ENCODE measurements at places on chromosomes 6 and 20.

DNA sequence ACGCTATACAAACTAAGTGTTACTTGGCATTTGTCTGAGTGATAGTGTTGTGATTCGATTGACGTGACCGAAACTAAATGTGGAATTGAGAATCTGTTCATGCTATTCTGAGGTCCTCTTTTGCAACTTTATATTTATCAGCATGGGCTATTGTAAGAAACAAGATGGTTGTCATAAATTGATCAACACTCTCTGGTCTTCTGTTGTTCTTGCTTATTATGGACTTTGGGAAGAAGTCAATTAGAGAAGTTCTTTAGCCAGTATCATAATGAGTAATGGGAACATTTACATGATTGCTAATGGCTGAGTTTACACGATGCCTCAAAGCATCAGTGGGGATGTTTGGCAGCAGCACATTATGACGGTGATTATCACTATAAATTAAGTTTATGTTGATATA is 195.0 kb downstream of the CD83 start:
- DNase-seq: no peak

- DNase-seq: no peak
Observed at GRCh38 chr6:17212546-17213371, 68.4 kb upstream of the RBM24 start.

DNA sequence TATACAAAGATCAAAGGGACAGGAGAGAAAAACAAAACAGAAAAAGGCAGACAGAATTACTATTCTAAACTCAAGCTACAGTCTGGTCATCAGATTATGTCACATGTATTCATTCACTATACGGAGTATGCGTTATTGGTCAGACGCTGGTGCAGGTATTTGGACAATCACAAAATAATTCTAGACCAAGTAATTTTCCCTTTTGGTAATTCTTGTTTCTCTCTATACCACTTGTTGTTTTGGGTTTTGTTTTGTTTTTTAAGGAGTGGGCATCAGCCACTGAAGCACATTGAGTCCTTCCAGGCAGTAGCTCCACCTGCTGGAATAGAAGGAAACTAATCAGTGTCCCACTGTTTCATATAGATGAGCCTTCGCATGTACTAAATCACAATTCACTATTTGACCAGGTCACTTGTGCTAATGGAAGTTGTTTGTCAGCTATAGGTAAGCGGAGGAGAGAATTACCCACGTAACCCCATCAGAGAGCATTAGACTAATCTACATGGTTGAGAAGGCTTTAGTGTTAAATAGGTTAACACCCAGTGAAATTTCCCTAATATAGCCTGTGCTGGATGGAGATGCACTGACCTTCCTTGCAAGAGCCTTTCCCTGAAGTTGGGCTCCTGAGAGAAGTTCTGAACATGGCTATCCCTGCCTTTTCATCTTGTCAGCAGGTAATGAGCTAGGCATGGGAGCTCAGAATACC is 77.9 kb downstream of the TNFAIP3 start:
- DNase-seq: peak; percentile 58

DNA sequence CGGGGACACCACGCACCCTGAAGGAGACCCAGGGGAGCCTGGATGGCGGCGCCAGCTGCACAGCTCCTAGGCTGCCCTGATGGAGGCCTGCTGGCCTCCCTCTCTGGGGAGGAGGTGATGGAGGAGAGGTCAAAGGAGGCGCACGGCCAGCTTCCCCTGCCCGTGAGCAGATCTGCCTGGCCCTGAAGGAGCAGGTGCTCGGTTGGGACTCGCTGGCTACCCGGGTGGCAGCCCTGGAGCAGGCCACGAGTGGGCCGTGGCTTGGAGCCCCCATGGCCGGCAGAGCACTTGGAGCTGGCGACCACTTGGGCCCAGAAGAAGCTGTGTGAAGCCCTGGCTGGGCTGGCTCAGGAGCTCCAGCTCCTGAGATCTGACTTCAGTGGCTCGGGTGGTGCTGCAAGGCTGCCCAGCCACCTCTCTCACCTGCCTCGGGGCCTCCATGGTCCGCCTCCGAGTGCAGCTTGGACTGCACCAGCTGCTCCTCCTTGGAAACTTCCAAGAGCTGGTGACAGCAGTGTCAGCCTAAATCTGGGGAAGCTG is 7.5 kb upstream of the RAET1E start:
- no peak for DNase-seq

DNA sequence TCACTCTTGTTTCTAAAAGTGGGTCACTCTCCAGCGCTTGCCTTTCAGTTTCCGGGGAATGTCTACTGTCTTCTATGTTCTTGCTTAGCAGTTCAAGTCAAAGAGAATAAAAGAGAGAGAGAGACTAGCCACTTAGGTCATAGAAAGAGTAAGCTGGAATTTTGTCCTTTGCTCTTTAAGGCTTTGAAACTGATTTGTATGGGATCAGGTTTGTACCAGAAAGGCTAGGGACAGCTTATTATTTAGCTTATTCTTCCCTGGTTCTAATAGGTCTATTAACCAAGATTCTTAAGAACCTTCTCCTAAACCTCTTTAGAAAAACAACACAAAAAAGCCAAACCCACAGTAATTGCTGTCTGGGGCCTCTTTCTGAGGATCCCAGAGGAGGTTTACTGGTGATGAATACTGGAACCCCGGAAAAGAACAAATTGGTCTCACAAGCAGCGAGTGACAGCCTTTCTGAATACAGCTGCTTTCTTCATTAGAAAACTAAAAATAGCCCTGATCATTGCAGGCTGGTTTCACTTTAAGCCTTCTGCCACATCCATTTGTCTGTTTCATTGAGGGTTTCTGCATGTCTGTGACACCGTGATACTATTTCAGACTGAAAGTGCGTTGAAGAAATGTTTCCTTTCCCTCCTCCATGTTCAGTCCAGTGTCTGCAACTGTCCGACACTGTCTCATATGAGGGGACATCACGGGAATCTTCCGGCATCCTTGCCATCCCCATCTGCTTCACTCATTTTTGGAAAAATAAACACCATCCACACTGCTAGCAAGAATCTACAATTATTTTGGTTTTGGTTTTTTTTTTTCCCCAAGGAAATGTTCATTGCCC is 75.1 kb upstream of the ATXN1 start:
- peak; percentile 66 for DNase-seq

DNA sequence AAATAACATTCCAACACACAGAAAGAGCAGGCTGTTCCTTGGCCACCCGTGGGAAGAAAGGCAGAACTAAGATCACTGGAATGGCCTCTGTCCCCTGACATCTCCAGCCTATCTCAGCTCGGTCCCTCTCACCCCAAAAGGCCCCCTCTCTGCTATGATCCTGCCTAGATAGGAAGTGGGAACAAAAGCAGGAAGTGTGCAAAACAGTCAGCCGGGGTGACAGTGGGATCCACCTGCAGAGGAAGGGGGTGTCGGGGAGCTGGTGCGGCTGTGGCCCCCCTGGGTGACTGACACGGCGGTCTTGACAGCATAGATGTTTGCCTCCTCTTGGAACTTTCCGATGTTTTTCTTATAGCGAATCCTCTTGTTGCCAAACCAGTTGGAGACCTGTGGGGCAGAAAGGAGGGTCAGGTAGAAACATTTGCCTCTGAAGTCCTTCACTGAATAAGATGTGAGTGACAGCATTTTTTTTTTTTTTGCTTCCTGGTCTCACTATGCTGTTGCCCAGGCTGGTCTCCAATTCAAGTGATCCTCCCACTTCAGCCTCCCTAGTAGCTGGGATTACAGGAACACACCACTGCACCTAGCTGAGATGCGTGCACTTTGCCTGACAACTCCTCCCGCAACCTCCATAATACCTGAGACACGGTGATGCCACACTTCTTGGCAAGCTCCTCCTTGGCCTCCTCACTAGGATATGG is 2.8 kb downstream of the PBX2 start:
- DNase-seq: no peak

DNA sequence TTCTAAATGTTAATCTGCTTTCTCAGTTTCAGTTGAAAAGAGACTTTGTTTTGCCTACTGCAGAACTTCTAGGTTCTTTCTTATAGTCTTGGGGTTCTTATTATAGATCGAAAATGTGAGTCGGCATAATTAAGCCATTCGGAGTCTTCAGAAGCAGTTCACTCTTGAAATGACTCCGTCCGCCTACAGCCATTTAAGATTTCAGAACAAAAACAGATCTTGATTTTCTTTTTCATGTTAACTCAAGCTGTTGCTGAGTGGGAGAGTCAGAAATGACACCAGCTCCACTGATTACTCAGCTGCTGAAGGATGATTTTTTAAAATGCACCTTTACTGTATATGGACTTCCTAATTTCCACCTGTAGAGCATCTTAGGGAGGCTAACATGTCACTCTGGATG is 15.9 kb downstream of the PRDM1 start:
- DNase-seq: peak; percentile 93

DNA sequence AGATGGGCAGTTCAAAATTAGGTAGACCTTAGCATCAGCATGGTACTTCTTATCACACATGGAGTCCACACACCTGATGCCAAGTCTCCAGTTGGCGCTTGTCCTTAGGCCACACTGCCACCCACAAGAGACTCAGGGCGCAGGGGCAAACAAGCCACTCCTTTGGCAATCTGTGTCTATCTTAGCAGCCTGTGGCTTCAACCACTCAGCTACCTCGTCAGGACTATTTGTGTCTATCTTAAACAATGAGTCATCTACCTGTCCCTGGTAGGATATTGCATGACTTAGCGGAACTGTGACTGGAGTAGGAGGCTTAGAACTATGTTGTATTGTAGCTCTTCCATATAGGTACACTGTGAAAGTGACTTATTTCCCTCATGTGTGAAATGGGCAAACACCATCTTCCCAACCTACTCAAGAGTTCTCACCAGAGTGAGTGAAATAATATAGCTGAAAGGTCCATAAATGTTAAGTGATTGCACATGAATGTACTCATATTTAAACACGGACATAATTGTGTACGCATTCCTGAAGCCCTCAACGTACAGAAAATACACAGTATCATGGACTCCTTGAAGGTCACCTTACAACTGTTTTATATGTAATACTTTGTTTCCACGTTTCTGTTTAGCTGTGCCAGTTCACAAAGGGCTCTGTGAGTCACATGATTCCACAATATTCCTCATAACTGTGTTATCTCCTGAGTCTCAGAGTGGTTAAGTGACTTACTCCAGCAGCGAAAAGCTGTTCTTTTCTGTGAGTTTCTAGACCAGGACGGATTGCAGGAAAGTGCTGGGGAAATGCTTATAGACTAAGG is 1.6 kb downstream of the TRIM27 start:
- DNase-seq: peak; percentile 64

DNA sequence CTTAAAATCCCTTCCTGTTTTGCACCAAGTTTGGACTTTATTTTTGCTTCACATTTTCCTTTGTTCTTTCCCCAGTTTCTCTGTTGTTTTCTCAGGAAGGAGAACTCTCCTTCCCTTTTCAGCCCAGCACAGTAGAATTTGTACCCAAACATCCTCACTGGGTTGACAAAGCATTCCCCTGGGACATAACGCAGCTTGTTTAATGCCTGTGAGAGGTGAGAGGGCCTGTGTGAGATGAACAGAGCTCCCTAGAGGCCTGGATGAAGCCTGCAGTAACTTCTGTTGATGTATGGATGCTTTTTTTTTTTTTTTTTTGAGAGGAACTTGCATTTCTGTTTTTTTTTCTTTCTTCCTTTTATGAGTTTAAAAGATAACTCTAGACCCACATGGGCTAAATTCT is 104.9 kb upstream of the SLC22A23 start:
- DNase-seq: no peak

GRCh38 chr20:1835186-1836035 is 59.8 kb upstream of the SIRPA start:
- DNase-seq: no peak

- DNase-seq: no peak
Observed at GRCh38 chr6:54737247-54737646, 109.3 kb upstream of the FAM83B start.

GRCh38 chr6:93974332-93974731 is 555.0 kb upstream of the EPHA7 start:
- no peak for DNase-seq

DNA sequence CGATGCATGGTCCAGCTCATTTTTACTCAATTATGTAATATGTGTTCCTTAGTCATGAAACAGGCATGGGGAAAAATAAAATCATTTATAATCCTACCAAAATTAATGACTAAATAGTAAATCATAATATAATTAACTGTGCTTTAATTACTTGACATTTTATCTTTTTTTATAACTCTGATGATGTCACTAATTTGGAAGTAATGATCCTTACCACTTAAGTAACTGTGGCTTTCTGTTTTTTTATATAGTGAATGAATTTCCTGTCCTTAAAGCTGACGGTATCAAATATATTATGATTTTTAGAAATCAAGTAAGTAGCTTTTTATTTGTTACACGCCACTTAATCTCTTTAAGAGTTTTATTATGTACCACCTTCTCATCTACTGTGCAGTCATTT is 32.2 kb downstream of the CSE1L start:
- no peak for DNase-seq

DNA sequence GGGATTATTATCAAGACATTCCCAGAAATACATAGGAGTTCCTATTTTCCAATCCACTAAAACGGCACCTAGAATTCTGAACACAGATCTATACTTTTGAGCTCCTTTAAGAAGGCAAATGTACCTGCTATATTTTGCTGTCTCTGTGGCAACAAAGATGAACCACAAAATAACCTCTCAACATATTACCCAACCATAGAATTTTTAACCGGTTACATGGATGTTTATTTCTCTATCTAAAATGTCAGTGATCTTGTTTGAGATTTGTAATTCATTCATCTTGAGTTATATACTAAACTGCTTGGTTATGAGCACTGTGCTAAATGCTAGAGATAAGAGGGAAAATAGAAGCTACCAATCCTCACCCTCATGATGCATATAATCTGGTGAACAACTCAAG is 117.5 kb upstream of the HMGCLL1 start:
- DNase-seq: no peak

DNA sequence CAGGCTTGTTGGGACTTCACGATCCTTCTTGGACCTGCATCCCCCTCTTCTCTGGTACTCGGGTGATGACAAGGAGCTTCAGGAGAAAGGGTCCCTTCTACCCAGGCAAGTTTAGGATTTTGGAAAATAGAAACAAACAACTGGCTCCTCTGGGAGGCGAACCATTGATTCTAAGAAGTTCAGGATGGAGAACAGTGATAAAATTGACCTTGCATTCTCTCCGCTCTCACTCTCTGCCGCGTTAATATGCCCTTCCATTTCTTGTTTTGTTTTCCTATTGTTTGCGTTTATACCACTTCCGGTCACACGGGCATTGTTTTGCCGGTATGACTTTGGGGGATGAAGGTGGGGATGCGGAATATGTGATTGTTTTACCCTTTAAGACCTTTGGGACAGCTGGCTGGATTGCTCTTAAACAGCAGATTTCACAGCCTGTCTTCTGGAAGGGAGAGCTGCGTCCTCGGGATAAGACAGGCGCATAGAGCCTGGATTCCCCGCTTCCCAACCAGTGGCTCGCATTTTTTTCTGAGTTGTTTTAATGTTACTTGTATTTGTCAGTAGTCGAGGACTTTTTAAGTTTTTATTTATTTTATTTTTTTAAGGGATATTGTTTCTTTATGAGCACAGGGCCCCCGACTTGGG is 144.3 kb upstream of the ZNF184 start:
- no peak for DNase-seq

DNA sequence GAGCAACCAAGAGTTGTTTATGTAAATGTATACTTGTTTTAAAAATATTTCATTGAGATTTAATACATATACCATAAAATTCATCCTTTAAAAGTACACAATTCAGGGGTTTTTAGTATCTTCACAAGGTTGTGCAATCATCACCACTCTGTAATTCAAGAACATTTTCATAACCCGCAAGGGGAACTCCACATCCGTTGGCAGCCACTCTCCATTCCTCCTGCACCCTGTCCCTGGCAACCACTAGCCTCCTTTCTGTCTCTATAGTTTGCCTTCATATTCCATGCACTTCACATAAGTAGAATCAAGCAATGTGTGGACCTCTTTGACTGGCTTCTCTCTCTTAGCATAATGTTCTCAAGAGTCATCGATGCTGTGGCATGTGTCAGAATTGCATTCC is 104.2 kb upstream of the PDE10A start:
- no peak for DNase-seq

GRCh38 chr20:39453890-39454289 is 491.7 kb downstream of the DHX35 start:
- no peak for DNase-seq

Data from activated CD4-positive, alpha-beta T cell treated with anti-CD3 and anti-CD28 coated beads, Interleukin-2, amount 50 U/mL, for 16 hours (primary cell).